ENCODE measurements at places on chromosomes 7 and 10.

DNA sequence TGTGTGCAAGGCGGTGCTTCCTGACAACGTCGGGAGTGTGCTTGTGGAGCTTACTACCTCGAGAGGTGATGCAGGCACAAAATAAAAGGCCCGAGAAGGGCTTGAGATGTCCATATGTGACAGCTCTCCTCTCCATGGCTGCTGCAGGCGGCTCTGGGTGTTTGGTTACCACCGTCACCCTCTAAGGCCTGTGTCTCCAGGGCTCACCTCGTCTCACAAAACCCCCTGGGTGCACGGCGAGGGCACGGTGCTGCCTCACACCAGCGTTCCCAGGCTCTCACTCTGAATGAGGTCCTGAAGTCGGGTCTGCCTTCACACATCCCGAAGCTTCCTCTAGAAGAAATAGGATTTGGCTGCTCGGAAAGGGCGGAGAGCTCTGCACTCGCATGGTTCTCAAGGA, 32.9 kb downstream of the PROSER2 start:
- no peak for DNase-seq

GRCh38 chr7:127254163-127254684, 1.5 kb upstream of the GRM8 start:
- DNase-seq = no peak

GRCh38 chr7:159370-160270, 32.8 kb upstream of the FAM20C start:
- DNase-seq = no peak

DNA sequence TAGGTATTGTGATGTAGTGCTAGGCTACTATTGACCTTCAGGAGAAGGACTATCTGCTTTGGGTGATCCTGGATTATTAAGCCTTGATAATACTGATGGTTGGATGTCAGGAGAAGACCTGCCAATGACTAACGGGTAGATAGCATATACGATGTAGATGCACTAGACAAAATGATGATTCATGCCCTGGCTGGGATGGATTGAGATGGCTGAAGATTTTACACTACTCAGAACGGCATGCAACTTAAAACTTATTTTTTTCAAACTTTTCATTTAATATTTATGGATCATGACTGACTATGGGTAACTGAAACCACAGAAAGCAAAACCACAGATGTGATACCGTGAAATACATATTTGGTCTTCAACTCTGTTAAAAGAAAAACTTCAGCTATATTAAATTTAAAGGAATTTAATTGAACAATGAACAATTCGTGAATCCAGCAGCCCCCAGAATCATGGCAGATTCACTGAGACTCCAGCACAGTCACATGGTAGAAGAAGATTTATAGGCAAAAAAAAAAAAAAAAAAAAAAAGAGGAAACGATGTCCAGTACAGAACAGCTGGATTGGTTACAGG, 124.6 kb upstream of the CDK13 start:
- DNase-seq = peak; percentile 25

- DNase-seq = no peak
Observed at GRCh38 chr7:74462707-74463100, 9.0 kb downstream of the GTF2IRD1 start.

DNA sequence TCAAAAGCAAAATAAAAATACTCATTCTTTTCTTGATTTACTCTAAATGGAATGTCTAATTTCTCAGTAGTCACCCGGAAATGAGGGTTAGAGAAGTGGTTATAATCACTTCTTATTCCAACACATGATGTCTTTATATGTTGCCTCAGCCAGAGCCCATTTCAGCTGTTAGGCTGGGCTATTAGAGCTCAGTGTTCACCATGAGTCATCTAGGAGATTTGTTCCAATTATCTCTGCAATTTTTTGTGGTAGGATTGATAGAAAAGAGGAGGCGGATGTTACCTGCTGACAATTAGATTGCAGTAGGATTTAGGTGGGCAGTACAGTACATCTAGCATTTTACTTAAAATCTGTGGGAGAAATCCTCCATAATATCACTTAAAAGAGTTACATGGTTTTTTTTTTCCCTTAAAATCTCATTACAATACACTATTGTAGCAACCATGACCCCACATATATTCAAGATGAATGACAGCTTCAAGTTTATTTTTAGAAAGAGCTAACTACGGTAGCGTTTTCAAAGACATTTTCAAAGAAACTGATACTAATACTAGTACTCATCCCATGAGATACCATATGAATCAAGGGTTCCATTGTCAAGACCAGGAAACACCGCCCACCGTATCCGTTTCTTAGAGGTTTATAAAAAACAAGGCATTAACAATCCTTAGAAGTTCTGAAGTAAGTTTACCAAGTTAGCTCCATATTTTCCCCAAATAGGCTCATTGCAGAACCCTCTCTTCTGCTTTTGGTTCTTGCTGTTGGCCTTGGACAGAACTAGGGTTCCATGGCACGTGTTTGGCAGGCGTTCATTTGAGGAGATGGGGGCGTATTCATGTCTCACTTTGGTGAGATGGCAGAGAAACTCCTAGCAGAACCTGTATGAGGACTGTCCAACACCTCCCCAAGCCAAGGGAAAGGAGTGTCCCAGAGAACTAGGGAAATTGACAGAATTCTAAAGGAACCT, 10.4 kb downstream of the CPA2 start:
- DNase-seq = peak; percentile 92

GRCh38 chr10:30959836-30960210, 71.8 kb downstream of the ZNF438 start:
- no peak for DNase-seq

DNA sequence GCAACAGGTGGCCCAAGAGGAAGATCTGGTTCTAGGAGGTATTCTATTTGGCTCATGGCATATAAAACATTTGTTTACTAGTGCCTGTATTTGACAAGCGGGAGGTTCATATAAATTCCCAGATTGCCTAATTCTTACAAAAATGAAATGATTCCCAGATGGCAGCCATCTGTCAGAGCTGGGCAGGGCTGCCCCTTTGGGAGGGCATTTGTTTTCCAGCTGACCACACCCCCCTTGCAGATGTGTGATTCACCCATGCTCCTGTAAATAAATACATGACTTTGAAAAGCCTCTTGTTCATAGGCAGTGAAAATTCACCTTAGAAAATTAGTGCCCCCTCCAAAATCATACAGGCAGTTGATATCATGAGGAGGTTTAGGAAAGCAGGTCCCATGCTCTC, 8.6 kb downstream of the VWC2 start:
- no peak for DNase-seq

GRCh38 chr10:87053111-87053510, 33.0 kb downstream of the FAM25A start:
- no peak for DNase-seq

- DNase-seq = no peak
Observed at GRCh38 chr7:82615527-82615926, 171.9 kb upstream of the CACNA2D1 start.

DNA sequence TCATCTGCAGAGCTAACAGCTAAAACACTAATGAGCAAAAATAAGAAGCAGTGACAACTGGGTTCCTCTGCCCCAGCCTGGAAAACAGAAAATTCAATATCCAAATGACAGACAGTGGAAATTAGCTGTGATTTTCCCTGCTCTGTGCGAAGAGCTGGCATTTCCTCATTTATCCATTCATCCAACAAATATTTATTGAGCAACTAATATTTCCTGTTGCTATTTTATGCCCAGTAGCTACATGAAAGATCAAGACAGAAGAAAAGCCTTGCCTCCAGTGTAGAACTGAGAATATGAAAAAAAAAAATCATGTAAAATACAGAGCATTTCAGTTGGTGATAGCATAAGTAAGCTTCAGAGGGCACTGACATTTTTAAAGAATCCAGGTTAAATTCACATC, 140.9 kb downstream of the ABCA13 start:
- no peak for DNase-seq

GRCh38 chr10:131033166-131034085, 278.1 kb downstream of the TCERG1L start:
- DNase-seq = no peak

DNA sequence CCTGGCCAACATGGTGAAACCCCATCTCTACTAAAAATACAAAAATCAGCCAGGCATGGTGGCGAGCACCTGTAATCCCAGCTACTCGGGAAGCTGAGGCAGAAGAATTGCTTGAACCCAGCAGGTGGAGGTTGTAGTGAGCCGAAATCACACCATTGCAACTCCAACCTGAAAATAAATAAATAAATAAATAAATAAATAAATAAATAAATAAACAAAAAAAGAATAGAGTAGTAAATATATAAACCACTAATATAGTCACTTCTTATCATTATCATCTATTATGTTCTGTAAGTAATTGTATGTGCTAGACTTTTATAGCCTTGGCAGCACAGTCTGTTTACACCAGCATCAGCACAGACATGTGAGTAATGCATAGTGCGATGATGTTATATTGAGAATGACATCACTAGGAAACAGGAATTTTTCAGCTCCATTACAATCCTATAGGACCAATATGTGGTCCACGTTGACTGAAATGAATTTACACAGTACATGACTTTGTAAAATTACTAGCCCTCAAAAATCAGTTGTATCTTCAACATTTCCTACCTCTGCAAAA, 385.4 kb upstream of the ANKRD30A start:
- no peak for DNase-seq

GRCh38 chr7:157096286-157097055, 42.3 kb upstream of the UBE3C start:
- DNase-seq = no peak

GRCh38 chr7:130063036-130063435, 7.3 kb upstream of the KLHDC10 start:
- DNase-seq = peak; percentile 41

DNA sequence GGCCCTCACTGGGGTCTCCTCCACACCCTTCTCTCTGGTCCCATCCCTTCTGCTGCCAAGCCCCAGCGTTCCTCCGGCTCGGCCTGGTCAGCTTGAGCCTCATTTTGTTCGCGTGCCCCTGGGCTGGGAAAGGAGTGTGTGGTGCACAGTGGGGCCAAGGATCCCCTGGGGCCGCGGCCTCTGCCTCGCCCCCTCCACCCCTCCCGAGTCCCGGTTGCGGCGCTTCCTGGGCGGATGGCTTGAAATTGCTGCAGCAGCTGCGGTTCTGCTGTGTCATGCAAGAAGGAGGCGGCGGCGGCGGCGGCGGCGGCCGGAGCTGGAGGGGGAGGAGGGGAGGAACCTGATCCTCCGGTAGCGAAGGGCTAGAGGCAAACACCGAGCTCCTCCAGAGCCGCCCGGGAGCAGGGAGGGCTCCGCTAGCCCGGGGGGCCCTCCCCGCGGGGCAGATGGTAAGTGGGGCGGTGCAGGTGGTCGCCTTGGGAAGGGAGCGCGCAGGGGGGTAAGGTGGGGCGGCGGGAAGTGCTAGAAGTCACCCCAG, 217.8 kb upstream of the MKLN1 start:
- DNase-seq = peak; percentile 95

- DNase-seq = no peak
Observed at GRCh38 chr10:131645756-131646155, 255.1 kb upstream of the PPP2R2D start.

GRCh38 chr10:131729938-131730660, 170.7 kb upstream of the PPP2R2D start:
- DNase-seq = no peak

DNA sequence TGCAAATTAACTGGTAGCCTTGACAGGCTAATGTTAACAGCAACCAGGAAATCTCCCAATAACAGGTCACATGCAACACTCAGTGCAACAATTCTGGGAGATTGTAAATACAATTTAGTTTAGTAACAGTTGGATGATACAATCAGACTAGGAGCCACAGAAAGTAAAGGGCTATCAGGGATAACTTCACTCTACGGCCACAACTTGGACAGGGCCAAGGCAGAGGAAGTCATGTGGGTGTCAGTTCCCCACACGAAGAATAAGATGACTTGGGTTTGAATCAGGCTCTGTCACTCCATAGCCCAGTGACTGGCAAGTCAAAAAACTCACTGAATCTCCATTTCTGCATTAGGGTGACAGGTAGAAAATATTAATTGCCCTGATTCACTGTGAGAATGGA, 217.3 kb upstream of the CCDC6 start:
- no peak for DNase-seq

GRCh38 chr10:99673492-99673891, 14.2 kb downstream of the ENTPD7 start:
- no peak for DNase-seq

GRCh38 chr10:29140991-29141390, 147.9 kb upstream of the LYZL1 start:
- peak; percentile 94 for DNase-seq

GRCh38 chr7:156652886-156653568, 12.5 kb downstream of the RNF32 start:
- DNase-seq = peak; percentile 59

Data from LHCN-M2 (cell line).